IMR-90 (cell line): ENCODE measurements at places on chromosomes 2 and 18. TPM values are rescaled to one million over a fixed set of nuclear protein-coding genes. Genes with fewer than 3 reads are reported as not detected.

DNA sequence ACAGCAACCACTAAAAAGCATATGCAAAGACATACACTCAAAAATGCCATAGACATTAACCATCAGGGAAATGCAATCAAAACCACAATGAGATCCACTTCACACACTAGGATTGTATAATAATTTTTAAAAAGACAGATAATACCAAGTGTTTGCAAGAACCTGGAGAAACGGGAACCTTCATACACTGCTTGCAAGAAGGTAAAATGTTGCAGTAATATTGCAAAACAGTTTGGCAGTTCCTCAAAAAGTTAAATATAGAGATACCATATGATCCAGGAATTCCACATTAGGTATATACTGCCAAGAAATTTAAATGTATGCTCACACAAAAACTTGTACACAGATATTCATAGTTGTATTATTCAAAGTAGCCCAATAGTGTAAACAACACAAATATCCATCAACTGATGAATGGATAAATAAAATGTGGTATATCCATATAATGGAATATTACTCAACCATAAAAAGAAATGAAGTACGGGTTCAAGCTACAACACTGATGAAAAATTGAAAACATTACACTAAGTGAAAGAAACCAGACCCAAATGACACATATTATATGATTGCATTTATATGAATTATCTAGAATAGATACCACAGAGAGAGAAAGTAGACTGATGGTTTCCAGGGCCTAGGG is 14.7 kb upstream of the CHMP3 start:
- H3K36me3 ChIP-seq = no peaks in the 10 kb centered on the region
- DNase-seq = no peak
- H3K4me3 ChIP-seq = no peak overlapping the region
- no peaks in the 10 kb centered on the region; the same call in none of the 2 replicates for H3K27me3 ChIP-seq

DNA sequence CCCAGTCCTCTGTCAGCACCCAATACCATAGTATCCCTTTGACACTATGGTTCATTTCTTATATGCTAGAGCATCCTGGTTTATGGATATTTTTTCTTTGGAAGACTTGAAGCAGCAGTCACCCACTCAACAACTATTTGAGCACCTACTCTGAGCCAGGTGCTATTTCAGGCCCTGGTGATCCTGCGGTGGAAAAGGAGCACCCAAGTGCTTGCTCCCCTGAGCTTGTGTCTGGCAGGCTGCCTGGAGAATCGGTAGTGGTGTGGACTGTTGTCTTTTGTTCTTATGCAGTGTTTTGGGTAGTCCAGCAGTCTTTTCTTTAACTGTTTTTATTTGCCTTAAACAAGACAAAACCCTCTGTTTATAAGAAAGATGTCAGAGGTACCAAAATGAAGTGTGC is 28.9 kb downstream of the NCK2 start:
- H3K4me1 ChIP-seq = peaks cover 4% of the 10 kb centered on the region; the same call in 1 of the 2 replicates
- peaks cover 3% of the 10 kb centered on the region for H3K36me3 ChIP-seq
- H3K4me3 ChIP-seq = no peak overlapping the region
- H3K27ac ChIP-seq = no peak overlapping the region

GRCh38 chr18:5015213-5015612 is 181.8 kb downstream of the AKAIN1 start:
- no peak for DNase-seq
- H3K27ac ChIP-seq = no peak overlapping the region
- no peaks in the 10 kb centered on the region for H3K36me3 ChIP-seq
- no peak overlapping the region for H3K4me3 ChIP-seq
- no peaks in the 10 kb centered on the region for H3K27me3 ChIP-seq
- no peaks in the 10 kb centered on the region for H3K4me1 ChIP-seq

- peaks cover 33% of the 10 kb centered on the region for H3K4me1 ChIP-seq
- peak; percentile 98 for DNase-seq
- no peaks in the 10 kb centered on the region for H3K27me3 ChIP-seq
- peak overlapping the region; percentile 69; the same call in 1 of the 2 replicates for H3K27ac ChIP-seq
- H3K4me3 ChIP-seq = no peak overlapping the region
These were observed 156.2 kb upstream of the NDUFV2 start for GRCh38 chr18:8946066-8946838.

The CCDC150 gene
- total RNA-seq = 3.8 and 6.9 TPM in 2 replicates

The IL36A gene
- total RNA-seq = not detected in 2 replicates
